T-helper 17 cell (primary cell): ENCODE measurements at places on chromosomes 11 and 22.

DNA sequence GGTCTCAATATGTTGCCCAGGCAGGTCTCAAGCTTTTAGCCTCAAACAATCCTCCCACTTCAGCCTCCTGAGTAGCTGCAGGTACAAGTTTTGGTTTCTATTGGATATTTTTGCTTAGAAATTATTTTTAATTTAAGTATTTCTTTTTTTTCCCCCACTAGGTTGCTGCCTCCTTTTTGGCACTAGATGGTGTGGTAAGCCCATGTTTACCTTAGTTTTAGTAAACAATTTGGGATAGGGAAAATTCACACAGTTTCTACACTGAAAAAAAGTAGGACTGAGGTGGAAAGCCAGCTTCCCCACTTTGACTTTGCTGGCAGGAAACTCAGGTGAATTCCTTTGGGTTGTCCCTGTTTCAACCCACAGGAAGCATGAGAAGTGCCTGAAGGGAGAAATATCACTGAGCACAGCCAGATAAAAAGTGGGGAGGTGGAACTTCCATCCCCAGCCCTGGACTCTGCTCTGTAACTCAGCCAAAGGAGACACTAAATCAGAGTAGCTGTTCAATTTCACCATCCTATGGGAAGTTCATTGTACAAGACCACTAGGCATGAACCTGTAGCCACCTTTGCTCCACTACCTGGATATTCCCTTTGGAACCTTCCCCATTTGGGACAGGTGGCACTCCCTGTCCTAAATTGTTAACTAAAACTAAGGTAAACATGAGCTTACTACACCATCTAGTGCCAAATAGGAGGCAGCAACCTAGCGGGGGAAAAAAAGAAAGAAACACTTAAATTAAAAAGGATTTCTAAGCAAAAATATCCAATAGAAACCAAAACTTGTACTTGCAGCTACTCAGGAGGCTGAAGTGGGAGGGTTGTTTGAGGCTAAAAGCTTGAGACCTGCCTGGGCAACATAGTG is 154.4 kb upstream of the FAT3 start:
- DNase-seq, result no peak

DNA sequence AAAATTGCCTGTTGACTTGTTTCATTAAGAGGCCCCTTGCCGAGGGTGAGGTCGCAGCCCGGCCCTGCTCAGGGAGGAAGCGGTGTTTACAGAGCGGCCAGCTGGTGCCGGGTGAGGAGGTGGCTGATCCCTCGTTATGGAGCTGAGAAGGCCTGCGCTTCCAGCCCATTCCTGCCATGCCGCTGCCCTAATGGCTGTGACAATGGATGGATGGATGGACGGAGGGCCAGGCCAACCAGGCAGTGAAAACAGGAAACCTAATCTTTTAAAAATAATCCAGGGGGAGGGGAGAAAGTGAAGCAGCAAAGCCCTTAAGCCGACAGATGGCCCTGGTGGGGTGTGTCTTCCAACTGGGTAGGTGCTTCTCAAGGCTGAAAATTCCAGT is 38.5 kb downstream of the BCR start:
- DNase-seq, result no peak

GRCh38 chr11:18261721-18262120 is 4.3 kb upstream of the SAA1 start:
- DNase-seq, result no peak

DNA sequence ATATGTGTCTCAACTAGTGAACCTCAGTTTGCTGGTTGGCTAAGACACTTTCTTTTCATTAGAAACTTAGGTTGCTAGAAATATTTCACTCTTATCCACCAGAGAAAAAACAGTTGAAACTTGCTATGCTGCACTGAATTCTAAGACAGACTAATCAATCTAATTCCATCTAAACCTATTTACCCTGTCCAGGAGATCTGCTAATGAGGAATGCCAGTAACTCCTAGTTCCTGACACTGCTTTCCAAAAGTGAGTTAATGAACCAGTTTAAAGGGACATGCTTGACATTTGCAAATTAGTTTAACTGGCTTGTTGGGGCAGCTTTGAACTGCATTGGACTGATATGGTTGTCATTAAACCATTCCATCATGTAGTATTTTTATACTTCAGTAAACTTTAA is 258.5 kb downstream of the CNTN5 start:
- no peak for DNase-seq

DNA sequence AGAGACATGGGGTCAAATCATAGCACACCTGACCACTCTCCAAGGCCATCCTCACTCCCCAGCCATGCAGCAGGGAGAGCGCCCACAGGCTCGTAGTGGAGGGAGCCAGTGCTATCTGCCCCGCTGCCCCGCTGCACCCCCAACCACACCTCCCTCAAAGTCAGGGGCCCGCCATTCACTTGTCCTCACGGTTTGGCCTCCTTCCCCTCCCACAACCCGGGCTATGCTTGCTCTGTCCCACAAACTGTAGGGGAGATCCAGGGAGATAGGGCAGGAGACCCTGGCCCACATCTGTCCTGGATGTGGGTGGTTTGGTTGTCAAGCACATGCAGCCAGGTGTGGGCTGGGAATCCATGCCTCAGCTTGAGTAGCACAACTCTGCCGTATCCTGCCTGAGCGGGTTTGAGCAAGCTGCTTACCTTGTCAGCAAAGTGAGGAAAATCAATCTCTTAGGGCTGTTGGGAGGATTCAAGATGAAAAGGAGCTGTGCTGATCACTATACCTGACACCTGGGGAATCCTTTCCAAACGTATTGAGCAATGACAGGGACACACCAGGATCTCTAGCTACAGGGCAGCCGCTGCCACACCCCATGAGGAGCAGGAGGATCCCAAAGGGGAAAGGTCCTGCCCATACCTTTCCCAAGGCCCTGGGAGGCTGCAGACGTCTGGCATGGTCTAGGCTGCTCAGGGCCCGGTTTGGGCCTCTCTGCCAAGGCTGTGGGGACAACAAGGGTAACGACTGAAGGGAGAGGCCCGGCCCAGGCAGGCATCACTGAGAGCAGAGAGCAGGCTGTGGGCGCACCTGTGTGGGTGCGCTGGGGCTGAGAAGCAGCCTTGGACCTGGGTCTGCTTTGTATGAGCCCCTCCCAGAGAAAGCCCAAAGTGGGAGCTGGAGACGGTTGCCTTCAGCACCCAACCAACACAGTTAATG is 23.3 kb downstream of the KCNJ5 start:
- DNase-seq, result no peak

GRCh38 chr22:48982321-48982905 is 845.3 kb downstream of the BRD1 start:
- DNase-seq, result no peak
